ENCODE measurements at places on chromosomes 4 and X.
A peak's percentile ranks its signal among the peaks of the same experiment; 100 is the strongest.

DNA sequence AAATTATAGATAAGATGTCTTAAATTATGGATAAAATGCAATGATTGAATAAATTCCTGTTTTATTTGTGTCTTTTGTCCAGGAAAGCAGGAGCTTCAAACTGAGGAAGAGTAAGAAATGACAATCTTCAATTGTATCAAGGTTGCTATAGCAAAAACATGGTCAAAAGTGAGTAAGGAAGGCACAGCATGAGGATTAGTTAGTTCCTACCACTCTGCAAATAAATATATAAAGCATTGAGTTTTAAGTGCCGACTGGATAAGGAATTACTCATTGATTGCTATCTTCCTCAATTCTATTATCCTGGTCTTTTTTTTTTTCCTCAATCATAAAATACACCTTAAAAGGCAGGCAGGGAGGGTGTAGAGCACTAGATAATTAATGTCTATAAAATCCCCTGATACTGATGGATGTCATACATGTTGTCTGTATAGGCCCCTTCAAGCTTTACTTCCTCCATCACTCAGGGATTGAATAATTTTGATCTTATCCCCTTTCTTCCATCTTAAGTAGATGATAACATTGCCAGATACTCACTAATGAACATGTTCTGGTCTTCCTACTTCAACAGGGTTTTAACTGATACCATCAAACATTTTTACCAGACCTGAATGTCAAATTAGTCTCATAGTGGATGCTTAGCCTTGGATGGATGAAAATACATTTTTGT is 86.6 kb downstream of the MID1 start:
- no peak for DNase-seq

- DNase-seq: no peak
Observed at GRCh38 chr4:100929758-100930157, 411.9 kb upstream of the EMCN start.

- peak; percentile 75 for DNase-seq
Observed at GRCh38 chrX:16892504-16893362, 22.6 kb upstream of the RBBP7 start.

GRCh38 chrX:151825925-151826485 is 86.7 kb upstream of the MAGEA4 start:
- peak; percentile 92 for DNase-seq

DNA sequence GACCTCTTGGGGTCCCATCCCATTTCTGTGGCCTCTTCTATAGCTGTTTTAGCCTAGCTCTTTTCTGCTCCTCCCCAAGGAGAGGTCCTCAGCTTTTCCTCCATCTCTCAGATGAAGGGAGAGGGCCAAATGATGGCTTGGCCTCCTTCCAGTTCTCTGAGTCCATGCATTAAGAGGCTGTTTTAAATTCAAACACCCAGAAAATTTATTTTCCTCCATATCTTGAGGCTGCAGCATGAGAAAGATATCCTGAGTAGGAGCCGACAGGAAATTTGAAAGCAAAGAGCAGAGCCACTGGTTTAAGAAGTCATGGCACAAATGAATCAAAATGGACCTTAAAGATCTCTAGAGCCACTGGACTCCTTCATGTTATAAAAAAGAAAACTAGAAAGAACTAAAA is 558.8 kb downstream of the MID1IP1 start:
- no peak for DNase-seq

DNA sequence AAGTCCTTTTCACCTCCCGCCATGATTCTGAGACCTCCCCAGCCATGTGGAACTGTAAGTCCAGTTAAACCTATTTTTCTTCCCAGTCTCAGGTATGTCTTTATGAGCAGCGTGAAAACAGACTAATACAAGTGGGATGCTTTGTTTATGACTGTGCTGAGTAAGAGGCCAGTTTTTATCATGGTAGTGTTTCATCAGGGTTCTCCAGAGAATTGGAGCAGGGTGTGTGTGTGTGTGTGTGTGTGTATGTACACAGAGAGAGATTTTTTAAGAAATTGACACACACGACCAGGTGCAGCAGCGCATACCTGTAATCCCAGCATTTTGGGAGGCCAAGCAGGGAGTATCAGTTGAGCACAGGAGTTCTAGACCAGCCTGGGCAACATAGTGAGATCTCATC is 34.6 kb upstream of the SLC2A9 start:
- no peak for DNase-seq

GRCh38 chr4:38902695-38903094 is 35.1 kb downstream of the FAM114A1 start:
- peak; percentile 16 for DNase-seq

Measured in fibroblast of skin of scalp (primary cell).